ENCODE measurements at places on chromosomes 7 and 10. TPM values are rescaled to one million over a fixed set of nuclear protein-coding genes. Genes with fewer than 3 reads are reported as not detected.

GARIN1A gene
- total RNA-seq: 0.32 TPM

C7orf33 gene
- not detected for total RNA-seq

ATOH7 gene
- 0.48 TPM for total RNA-seq

TFPI2 gene
- total RNA-seq: 1,251 TPM

WDR86 gene
- 1.7 TPM for total RNA-seq

CEP41 gene
- total RNA-seq: 24.9 TPM

AGBL3 gene
- total RNA-seq: 0.52 TPM

SLC16A12 gene
- 0.91 TPM for total RNA-seq

ACTR3C gene
- total RNA-seq: 0.39 TPM

DDC gene
- total RNA-seq: 0.24 TPM

GPR26 gene
- total RNA-seq: not detected

TCERG1L gene
- not detected for total RNA-seq

FZD1 gene
- total RNA-seq: 35.7 TPM

ABCB1 gene
- not detected for total RNA-seq

CALD1 gene
- total RNA-seq: 265 TPM

GIMAP2 gene
- 2.1 TPM for total RNA-seq

TRAPPC14 gene
- total RNA-seq: 4.2 TPM

ARHGAP22 gene
- 31.0 TPM for total RNA-seq

VIPR2 gene
- total RNA-seq: not detected

C10orf143 gene
- 0.39 TPM for total RNA-seq

AMZ1 gene
- under 0.01 TPM for total RNA-seq

FGF8 gene
- not detected for total RNA-seq

COBL gene
- 0.39 TPM for total RNA-seq

PRF1 gene
- total RNA-seq: not detected

EBLN1 gene
- not detected for total RNA-seq

PRLHR gene
- total RNA-seq: not detected

PON1 gene
- not detected for total RNA-seq

PUS7 gene
- 31.4 TPM for total RNA-seq

ATRNL1 gene
- total RNA-seq: 0.56 TPM

ORC5 gene
- total RNA-seq: 23.7 TPM

CEP55 gene
- 8.3 TPM for total RNA-seq

NPSR1 gene
- total RNA-seq: not detected

CHN2 gene
- total RNA-seq: 1.3 TPM

IKZF1 gene
- total RNA-seq: not detected

ZNF518A gene
- total RNA-seq: 13.9 TPM

ASB10 gene
- not detected for total RNA-seq

GIMAP7 gene
- not detected for total RNA-seq

All from epithelial cell of alveolus of lung (primary cell).